SK-MEL-5 (cell line): ENCODE measurements at places on chromosomes 11 and 22.

DNA sequence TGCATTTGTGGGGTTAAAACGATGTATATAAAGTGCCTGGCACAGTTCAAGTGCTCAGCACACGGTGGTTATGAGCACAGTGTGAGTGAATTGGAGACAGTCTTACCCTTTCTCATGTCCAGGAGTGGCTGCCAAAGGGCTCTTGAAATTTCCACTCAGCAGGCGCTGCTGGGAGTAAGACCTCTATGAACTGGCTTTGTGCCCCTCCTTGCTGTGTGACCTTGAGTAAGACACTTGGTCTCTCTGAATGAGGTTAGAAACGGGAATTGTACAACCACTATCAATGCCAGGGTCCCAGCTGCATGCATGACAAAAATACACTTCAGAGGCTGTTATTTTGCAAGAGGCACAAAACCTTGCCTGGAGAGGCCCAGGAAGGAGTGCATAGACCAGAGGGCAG is 86.6 kb downstream of the TSPAN18 start:
- DNase-seq = no peak

- DNase-seq = peak; percentile 79
These were observed 505.2 kb downstream of the NTM start for GRCh38 chr11:131875611-131876010.

- DNase-seq = no peak
These were observed 23.9 kb downstream of the TSPAN32 start for GRCh38 chr11:2325719-2326118.

DNA sequence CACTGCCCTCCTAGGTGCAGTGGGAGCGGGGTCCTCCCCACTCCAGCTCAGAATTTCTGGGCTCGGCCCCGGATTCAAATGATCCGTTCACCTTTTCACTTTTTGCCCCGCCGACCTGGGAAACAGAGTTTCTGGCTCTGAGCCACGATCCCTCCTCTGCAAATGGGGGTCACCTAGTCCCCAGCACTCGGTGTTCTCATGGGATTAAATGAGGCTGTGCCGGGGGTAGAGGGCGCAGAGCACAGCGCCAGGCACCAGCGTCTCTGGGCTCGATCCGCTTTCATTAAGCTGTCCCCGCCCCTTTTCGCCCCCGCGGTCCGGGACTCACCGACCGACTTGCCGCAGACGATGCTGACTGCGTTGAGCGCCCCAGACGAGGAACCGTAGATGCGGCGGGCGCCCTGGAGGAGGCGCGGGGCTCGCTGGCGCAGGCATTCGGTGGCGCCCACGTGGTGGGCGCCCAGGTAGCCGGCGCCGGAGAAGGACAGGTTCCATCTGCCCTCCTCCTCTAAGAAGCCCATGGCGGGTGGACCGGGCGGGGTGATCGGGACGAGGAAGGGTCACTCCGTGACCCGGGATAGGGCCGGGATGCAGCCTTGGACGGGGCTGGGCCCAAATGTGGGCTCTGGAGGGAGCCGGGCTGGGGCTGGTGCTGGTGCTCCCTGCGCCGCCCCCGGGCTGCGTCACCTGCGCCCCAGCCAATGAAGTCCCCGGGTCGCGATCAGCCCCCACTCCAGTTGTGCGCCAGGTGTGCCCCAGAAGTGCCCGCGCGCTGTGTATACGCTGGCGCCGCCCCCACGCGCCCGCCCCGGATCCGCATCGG is at the start of gene PNPLA5:
PNPLA5 (minus strand) TSS at position 654 of the 823 bp plus-strand sequence; CDS start at position 521, 133 bp downstream.
- no peak for DNase-seq

DNA sequence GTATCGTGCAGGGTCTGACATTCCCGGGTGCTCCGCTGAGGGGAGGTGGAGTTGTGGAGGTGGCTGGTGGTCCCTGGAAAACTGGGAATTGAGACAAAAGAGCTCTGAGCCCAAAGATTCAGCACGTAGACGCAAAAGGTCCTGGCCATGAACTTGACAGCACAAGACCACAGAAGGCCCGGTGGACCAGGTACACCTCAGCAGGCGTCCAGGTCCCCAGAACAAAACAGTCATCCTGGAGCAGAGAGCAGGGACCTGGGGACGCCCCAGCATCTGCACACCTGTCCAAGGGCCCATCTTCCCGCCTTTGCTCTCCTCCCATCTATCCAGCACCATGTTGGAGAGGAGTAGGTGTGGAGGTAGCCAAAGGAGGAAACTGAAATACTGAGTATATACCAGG is 13.8 kb upstream of the MB start:
- no peak for DNase-seq

- DNase-seq = peak; percentile 56
These were observed 28.6 kb downstream of the ATG16L2 start for GRCh38 chr11:72842653-72843330.
